ENCODE measurements at places on chromosomes 12 and 14.

DNA sequence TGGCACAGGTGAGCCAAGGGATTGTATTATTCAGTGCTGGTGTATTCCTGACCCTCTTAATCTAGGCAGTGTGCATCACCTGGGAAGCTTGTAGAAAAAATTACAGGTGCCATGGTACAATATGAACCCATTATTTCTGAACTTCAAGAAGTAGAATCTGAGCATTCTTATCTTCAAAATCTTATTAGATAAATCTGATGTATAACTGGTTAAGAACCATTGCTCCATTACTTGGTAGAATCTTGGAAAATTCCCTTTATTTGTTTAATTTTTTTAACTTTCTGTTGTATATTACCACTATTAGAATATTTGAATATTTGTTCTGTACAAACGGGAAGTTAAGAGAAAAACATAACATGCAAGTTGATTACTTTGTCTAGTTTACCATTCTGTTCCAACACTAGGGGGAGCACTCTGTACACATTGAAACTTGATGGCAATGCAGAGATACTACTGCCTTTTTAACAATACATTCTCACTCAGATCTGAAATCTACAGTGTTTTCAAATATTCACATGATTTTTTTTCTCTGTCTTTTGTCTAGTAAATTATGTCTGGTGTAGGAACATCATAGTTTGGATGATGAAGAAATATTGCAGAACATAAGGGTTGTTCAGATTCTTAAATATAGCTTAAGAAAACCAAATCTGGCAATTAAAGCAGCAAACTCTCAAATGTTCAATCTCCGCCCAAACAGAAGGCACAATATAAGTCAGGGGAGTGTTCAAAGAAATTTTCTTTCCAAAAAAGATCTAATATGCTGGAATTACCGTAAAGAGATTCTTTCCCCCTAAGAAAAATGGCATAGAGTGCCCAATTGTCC, 196.6 kb downstream of the PCNX1 start:
- DNase-seq = peak; percentile 26

DNA sequence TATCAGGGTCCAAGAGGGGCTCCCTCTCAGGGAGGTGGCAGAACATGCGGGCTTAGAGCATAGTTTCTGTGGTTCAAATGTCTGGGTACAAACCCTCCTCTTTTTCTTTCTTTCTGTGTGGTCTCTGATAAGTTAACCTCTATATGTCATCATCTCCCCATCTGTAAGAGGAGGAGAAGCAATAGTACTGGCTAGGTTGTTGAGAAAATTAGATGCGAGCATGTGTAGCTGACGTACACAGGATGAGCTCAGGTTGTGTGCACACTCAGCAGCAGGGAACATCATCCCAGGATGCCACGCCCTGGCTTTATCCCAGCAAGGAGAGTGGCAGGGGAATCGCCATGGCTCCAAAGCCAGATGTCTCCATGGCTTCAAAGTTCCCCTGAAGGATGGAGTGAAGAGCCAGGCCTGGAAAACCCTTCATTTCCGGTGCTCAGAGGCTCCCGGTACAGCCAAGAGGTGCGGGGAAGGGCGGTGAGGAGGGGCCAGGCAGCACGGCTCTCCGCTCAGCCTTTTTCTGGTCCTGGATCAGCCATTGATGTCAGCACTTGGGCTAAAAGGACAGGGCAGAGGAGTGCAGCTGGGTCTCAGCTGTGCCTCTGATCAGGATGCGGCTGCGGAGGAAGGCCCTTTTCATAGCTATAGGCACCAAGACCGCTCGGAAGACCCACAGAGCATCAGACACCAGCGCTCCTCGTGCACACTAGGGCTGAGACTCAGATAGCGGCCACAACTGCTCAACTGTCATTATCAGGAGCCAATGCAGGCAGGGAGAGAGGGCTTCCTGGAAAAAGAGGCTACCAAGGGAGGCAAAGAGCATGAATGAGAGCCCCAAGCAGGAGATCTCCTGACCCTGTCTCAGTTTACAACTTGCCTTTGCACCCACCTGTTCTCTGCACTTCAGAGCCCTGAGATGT, 41.5 kb downstream of the ARL6IP4 start:
- no peak for DNase-seq

- DNase-seq = no peak
These were observed 256.8 kb upstream of the FLRT2 start for GRCh38 chr14:85273099-85273677.

GRCh38 chr14:84029720-84030119, 1500.2 kb upstream of the FLRT2 start:
- DNase-seq = no peak

DNA sequence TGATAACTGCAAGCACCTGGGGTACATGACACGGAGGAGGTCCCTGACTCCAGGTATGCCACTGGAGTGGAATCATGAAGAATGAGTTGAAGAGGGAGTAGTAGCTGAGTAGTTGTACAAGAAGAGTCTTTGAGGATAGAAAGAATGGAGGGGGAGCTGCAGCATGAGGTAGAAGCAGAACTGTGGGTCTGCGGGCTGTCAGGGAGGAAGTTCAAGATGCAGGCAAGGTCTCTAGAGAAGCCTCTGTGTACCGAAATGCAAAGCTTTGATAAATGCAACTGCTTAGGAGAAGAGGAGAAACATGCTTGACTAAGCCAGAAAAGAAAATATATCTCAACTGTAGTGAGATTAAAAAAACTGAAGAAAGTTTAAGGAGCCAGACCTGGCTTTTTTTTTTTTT, 91.5 kb downstream of the CPNE8 start:
- no peak for DNase-seq

GRCh38 chr12:19186722-19187661, 57.5 kb downstream of the PLEKHA5 start:
- DNase-seq = no peak

DNA sequence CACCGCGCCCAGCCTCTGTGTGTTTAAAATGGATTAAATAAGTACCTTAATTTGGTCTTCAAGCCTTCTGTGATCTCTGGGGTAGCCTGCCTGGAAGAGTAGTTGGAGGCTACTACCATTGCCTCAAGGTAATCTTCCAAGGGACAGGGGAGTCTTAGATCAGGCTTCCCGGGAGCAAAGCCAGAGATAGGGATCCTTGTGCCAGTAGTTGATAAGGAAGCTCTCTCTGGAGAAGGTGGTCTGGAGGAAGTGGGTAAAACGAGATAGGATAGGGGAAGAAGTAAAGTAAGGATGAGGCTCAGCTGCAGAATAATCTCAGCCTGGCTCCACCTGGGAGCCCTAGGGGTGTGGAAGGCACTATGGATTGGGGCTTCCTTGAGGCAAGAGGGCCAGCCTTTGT, 38.5 kb downstream of the FOS start:
- no peak for DNase-seq

- DNase-seq = no peak
These were observed 8.9 kb upstream of the AMN start for GRCh38 chr14:102913341-102914211.

GRCh38 chr12:40701756-40702155, 9.5 kb downstream of the CNTN1 start:
- no peak for DNase-seq

DNA sequence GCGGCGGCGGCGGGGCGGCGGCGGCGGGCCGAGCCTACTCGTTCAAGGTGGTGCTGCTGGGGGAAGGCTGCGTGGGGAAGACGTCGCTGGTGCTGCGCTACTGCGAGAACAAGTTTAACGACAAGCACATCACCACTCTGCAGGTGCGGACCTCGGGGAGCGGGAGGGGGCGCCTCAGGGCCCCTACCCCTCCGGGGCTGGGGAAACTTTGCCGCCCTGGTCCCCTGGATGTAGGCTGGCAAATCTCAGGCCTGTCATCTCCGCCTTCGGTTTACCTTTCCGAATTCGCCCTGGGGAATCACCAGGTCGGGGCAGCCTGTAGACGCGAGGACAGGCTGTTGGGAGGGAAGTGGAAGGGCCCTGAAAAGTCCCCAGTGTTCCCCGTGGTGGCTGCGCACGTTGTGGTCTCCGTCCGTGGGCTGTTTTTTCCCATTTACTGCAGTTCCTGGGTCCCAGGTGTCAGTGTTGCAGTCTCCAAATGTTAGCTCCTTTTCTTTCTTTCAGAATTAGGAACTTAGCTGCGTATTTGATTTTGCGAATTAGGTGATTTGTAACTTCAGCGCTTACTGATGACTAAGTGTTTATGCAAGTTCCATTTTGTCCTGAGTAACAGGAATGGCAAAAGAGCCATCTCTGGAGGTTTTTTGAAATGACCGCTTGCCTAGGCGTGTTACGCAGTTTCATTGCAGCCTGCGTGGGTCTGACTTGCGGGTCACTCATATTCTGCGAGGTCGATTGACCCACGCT, 656 bp downstream of the RAB21 start:
- DNase-seq = no peak

DNA sequence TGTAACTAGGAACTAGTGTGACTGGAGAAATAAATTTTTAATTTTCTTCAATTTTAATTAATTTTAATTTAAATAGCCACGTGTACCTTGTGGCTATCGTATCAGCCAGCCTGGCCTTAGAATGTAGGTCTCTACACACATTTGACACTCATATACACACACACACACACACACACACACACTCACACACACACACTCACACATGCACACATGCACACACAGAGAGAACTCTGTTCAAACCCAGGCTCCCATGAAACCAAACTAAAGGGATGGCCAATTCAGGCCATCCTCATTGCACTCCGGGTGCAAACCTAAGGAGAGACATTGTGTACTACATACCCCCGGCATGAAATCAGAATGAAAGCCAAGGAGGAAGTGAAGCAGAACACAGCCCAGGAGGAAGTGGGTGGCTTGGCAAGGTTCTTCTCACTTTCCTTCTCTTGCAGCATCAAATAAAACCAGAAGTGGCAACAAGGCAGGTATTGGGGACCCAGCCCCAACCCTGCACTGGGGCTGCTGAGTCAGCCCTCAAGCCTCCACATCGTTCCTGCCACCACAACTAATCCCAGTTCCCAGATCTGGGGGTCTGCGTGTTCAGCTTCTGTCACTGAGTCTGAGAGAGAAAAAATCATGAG, 26.2 kb upstream of the CHPT1 start:
- DNase-seq = no peak

DNA sequence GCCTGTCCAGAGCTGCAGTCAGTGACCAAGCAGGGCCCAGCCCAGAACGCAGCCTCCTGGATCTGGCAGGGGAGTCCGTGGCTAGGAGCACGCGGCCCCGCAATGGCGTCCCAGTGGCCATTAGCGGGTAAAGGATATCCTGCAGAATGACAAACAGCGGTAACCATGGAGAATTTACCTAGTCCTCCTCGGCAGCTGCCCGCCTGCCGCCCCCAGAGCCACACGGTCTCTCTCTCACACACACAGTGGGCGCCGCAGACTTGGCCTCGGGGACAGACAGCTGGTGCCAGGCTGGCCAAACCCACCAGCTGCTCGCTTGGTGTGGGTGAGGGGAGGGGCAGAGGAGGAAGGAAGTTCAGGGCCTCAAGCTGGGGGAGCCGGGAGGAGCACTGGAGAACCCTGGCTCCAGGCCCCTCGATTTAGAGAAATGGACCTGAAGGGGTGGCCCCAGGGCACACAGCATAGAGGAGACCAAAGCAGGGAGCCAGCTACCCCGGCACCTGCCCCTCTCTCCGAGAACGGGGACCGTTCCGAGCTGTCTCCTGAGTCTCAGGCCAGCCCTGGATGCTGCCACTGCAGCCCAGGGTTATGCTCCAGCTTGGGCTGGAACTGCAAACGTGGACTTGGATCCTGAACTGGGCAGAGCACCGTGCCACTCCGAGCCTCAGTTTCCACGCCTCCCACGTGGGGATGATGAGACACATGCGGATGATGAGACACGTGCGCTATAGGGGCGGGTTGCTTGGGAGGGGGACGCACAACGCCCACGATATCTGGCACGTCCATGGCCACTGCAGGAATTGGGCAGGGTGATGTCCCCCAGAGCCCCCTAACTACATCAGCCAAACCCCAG, 3.4 kb downstream of the CDK2AP1 start:
- DNase-seq = no peak

GRCh38 chr14:60165547-60165876, 314 bp upstream of the DHRS7 start:
- no peak for DNase-seq

DNA sequence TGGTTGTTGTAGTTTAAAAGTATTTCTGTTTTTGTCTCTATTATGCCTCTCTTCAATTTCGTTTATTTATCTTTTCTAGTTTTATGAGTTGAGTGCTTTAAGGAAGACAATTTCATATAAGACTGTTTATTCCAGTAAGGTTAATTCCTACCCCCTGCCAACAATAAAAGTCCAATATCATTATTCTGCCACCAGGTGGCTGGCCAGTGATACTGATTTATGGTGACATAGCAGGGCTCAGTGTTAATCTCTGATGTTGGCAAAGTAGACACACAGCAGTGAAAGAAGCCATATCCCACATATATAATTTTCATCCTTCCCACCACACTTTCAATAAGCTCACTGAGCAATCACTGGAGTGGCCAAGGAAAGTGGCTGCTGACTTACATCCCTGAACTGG, 69.0 kb upstream of the BMP4 start:
- no peak for DNase-seq

DNA sequence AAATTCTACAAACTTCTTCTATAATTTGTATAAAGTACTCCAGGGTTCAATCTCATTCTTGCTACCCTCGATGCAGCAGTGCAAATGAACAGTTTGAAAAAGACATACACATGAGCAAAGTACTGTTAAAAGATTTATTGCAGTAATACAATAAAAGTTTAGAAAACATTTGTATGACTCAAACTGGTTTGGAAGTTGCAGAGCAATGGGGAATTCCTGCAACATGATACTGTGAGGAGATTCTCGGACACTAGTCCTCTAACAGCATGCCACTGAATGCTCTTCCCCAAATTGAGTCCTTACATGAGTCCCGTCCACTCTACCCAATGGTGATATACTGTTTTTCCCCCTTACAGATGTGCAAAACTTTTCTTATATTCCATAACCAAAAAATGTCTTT, 45.4 kb downstream of the ATG14 start:
- no peak for DNase-seq

GRCh38 chr12:47707355-47707754, 1.5 kb upstream of the RPAP3 start:
- DNase-seq = no peak

All from fibroblast of skin of left biceps (primary cell).